Neuronal stem cell (in vitro differentiated cells): ENCODE measurements at places on chromosomes 5 and 9.
A peak's percentile ranks its signal among the peaks of the same experiment; 100 is the strongest.

- no peak for DNase-seq
Measured at GRCh38 chr5:10528056-10528816, 35.6 kb upstream of the ANKRD33B start.

DNA sequence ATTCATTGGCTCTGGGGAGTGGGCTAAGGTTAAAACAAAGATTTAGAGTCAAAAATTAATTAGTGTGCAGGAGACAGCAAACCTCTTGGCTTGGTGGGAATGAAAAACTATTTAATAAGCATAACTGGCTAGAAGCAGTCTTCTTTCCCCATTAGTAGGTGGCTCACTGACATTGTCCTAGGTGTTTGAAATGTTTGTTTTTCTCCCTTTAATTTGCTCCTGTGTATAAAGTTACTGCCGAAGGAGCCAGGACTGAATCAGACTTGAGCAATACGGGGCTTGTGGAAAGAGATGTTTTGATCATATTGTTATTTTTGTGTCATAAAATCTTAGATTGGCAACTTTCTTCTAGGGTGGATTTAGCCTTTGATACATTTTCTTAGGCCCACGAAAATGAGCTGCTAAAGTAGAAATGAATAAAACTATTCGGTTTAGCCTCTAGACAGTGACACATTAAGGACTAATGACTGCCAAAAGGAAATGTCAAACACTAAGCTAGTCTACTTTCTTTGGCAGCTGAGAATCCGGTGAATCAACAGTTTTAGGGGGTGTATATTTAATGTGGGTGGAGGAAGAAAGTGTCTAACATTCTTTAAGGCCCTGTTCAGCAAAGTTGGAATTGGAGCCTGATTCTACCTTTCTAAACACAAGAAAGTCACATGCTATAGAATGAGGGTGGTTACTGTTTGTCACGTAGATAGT lies 30.2 kb downstream of the LRRTM2 start:
- DNase-seq: no peak

GRCh38 chr9:73743826-73744225 lies 592.2 kb downstream of the ANXA1 start:
- DNase-seq: no peak

DNA sequence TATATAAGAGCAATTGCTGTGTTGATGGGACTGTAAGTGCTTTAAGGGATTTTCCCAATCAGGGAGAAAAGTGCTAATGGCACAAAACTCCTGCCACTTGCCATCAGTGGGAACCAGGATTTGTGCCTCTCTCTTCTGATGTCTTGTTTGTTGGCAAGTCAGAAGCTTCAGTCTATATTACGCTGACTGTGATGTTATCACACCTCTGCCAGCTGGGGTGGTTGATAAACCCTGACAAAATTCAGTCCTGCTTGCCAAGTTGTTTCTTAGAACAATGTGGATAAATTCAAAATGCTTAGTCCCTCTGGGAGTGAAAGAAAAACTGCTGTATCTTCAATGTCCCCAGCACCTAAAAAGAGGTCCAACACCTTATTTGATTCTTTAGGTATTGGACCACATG lies 161.4 kb upstream of the FBXL7 start:
- DNase-seq: no peak

DNA sequence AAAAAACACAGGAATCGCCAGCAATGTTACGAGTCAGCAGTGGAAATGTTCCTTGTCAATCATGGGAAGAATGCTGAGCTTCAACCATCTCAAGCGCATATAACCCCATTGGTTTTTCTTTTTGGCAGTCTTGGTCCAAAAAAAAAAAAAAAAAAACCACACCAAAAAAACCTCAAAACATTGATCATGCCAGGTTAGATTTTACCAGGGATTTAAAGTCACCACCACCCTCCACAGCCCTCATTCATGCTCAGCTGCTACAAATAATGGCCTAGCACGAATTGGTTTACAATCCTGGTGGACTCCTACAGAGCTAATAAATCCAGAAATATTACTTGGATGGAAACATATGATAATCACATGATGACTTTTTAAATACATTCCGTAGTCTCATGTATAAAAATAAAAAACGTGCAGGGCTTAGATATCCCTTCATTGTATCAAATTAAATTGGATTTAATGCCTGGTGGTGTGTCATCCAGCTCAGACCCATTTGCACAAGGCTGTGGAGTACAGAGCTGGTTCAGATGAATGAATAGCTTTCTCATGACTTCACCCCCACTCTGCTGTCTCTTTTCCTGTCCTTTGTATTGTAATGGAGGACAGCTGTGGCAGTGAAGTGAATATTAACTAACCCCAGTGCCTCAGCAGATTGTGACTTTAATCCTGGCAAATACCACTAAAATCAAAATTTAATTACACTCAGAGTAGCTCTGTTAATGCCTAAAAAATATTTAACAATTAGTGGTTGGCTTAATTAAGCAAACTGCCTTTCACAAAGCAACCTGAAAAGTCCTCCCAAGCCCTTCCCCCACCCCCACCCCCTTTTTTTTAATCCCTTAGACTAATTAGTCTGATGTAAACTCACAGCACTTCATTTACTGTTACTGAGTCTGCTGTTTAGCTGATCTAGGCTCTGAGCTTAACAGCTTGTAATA lies 626.5 kb upstream of the ZNF608 start:
- DNase-seq: peak; percentile 67

- DNase-seq: no peak
Measured at GRCh38 chr9:128121924-128122808, 5.4 kb downstream of the PTGES2 start.

DNA sequence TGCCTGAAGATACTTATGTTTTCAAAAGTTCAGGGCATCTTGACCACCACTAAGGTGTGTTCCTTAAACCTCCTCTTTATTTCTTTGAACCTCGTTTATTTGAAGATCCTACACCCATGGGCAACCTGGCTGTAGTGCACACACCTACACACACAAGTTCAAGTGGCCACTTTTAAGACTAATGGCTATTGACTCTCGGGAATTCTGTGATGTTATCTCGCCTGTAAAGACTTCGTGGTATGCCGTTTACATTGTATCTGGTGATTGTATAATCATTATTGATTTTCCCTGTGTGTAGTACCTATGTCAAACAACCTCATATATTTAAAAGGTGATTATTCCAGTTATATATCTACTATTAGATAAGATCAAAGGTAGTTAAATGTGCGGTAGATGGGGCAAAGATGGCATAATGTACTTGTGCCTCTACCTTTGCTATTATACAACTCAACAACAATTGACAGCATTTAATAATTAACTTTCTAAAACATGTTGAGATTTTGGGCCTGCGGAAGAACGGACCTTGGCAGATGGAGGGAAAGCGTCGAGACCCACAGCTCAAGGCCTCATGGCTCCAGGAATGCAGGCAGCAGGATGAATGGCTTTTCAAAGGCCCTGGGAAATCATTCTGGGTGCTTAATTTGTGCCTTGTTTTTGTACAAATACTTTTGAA lies 51.4 kb upstream of the IRX2 start:
- no peak for DNase-seq

DNA sequence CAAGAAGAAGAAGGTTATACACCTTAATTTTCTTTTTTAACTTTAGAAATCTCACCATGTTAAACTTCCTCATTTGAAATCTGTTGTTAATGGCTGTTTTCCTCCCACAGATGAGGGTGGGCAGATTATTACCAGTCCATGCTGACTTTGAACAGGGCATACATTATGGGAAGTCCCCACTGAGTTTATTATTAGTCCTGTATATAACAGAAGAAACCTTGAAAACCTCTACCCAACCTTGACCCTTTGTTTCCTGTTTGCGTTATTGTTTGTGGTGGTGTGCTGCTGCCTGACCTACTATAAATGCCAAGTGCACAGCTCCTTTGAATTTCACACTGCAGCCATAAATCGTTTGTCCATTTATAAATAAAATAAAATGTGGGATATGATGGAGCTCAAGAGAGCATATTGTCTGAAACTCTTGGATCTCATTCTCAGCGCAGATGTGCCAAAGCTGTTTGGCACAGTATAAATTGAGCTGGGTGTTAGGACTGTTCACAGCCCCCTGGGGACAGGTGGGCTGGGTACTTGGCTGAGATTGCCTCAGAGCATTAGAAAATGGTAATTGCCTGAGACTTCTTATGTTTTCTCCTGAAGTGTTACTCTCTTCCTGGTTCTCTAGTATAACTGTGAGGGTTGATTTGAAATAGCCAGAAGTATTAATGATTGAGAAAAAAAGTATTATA lies 139.6 kb downstream of the SPATA31D1 start:
- no peak for DNase-seq

DNA sequence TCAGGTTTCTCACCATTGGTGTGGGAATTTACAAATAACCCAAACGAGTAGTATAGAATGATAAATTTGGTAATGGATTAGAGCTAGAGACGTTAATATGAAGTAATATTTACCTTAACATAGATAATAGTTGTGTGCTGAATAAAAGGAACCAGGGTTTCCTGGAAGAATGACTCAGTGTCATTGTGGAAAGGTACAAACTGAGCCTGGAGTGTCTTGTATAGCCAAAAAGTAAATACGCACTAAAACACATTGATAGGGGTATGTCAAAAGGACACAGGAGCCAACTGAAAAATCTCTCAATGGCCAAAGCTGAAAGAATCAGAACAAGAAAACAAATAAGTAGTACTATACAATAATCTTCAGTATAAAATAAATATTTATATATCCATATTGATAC lies 363.5 kb downstream of the SLCO4C1 start:
- DNase-seq: no peak

GRCh38 chr5:125756456-125756855 lies 666.8 kb upstream of the GRAMD2B start:
- no peak for DNase-seq

GRCh38 chr5:181042722-181043121 lies 2.7 kb downstream of the BTNL9 start:
- DNase-seq: no peak

- no peak for DNase-seq
Measured at GRCh38 chr5:80654054-80654390, 430 bp upstream of the MSH3 start.

DNA sequence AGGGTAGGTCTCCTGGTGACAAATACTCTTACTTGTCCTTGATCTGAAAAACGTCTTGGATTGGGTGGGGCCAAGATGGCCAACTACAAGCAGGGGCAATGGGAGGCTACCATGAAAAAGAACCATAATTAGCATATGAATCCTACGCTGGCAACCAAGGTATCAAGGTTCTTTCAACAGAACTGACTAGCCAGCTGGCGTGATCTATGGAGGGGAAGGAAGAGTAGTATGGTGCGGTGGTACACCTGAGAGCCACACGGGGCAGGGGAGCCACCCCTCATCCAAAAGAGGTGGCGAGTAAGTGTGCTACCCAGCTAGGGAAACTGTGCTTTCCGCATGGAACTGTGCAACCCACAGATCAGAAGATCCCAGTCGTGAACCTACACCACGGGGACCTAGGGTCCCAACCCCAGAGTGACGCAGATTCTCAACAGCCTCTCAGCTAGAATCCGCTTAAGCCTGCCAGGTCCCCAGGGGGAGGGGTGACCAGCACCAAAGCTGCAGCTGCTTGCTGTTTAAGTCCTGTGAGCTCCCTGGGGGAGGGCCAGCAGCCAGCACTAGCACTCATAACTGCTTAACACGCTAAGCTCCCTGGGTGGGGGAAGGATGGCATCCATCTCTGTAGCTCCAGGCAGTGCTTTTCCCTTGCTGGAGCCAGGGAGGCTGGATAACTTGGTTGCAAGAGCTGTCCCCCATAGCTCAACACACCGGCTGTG lies 334.8 kb downstream of the FBXL17 start:
- no peak for DNase-seq

GRCh38 chr9:88289532-88289931 lies 98.7 kb upstream of the SPIN1 start:
- DNase-seq: no peak

- no peak for DNase-seq
Measured at GRCh38 chr5:172553903-172554302, 87.2 kb upstream of the NEURL1B start.

GRCh38 chr9:127778280-127779135 lies at the start of gene SH2D3C:
Gene SH2D3C, minus strand, starts transcription at chr9:127778666. Its CDS starts 39 bp downstream, at chr9:127778627.
- DNase-seq: no peak

GRCh38 chr5:82287625-82288024 lies 9.5 kb upstream of the RPS23 start:
- no peak for DNase-seq

- no peak for DNase-seq
Measured at GRCh38 chr9:9945966-9946365, 666.8 kb downstream of the PTPRD start.

DNA sequence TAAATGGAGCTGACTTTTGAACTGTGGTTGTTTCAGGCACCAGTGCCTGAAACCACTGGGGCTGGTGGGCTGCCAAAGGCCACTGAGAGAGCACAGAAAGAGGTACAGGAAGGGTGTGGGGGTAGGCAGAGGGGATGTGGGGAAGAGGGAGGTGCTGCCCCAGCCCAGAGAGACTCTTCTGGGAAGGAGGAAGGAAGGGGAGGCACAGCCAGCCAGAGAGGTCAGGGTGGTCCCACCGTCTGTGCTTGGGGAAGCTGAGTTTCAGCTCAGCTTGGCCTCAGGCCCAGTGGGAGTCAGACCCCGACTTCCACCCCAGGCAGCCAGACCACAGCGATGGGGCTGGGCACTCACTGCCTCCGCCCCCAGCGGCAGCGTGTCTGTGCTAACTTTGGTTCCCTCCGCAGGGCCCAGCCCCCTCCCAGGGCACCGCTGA lies 8.6 kb upstream of the PHYKPL start:
- DNase-seq: no peak

- DNase-seq: no peak
Measured at GRCh38 chr5:29779141-29779540, 1414.3 kb upstream of the CDH6 start.

DNA sequence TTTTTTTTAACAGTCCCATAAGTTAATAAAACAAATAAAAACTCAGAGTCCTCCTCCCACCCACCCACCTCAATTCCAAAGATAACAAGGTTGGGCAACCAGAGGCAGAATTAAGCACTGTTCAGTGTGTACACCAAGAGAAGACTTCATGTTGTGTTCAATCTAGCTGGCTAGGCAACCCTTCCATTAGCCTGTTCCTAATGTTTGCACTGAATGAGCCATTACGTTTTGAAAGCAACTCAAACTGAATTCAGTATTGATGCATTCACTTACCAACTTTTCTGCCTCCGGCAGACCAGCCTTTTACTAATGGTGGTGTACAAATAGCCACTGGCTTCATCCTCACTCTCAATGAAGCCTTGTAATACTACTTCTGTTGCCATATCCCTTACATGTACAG lies 47.5 kb downstream of the PBX3 start:
- no peak for DNase-seq

- DNase-seq: no peak
Measured at GRCh38 chr9:127166651-127167524, 44.5 kb upstream of the ANGPTL2 start.

DNA sequence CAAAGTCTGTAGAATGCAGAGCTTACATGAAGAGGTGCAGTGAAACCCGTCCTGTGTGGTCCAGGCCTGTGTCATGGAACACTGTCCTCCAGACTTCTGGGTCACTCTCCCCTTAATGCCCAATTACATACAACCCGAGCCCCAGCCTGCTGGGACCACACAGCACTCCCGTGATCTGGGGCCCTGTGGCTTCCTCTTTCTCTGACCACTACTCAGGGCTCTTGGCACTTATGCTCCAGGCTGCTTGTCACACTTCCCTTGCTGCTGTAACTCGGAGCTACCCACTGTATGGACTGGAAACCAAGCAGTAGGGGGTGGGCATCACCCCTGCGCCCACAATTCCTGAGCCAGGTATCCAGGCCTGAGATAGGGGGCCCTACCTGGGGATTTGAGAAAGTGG lies 10.3 kb upstream of the IL3 start:
- DNase-seq: no peak
